ENCODE measurements at places on chromosomes 4 and X.

DNA sequence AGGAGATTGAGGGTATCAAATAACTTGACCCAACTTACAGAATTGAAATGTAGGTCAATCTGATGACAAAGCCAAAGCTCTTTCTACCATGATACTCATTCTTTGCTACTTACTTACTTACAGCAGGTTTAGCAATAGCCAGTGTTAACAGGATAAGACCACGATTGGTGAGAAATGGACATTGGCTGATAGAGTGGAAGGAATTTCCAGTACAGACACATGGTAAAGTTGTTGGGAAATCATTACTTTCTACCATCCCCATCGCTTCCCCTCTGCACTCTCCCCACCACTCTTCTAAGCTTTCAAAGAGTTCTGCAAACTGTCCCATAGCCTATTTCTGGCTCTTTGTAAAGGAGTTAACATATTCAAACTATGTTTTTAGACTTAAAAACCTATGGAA lies 119.7 kb downstream of the CHRNA9 start:
- no peak for DNase-seq

GRCh38 chrX:13341491-13342101 lies 21.7 kb upstream of the ATXN3L start:
- DNase-seq, result no peak

- no peak for DNase-seq
Measured at GRCh38 chr4:123361195-123361861, 35.3 kb upstream of the SPRY1 start.

DNA sequence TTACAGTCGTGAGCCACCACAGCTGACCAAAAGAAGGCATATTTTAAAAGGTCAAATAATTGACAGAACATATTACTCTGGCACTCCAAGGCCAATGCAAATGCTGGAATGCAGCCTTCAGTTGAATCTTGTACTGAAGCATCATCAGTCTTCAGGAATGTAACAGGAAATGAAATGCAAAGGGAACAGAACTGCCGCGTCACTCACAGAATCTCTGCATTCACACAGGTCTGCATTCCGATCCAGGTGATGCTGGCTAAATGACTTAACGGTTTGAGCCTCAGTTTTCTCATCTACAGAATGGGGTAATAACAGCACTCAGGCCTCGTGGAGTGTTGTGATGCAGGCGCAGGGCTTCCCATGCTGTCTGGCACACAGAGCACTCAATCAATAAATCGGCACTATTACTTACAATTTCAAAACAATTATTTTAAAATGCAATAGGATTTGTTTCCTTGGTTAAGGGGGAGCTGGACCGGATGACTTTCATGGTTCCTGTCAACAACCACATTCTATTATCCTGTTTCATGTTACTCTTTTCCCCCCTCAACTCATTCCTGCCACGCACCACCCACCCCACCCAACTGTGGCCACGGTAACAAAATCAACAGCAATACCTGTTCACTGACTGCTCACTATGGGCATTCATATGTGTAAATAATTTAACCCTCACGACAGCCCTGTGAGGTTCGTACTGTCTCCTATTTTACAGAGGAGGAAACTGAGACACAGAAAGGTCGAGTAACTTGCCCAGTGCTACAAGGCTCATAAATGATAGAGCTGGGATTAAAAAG lies 32.4 kb downstream of the IGFBP7 start:
- no peak for DNase-seq

DNA sequence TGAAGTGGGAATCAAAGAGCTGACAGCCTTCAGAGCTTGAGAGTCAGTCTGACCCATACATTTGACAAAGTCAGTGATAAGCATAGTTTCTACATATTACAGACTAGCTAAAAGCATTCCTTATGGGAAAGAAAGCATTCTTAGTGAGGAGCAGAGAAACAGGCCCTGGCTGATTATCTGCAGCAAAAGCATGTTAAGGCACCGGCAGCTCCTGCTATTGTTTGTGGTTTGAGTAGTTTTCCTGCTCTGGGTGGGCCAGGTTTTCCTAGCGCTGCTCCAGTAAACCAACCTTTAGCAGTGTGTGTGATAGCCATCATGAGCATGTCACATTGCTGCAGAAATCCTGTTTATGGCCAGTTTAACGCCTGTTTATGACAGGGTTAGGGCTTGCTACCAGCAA lies 51.6 kb upstream of the WDR1 start:
- no peak for DNase-seq

DNA sequence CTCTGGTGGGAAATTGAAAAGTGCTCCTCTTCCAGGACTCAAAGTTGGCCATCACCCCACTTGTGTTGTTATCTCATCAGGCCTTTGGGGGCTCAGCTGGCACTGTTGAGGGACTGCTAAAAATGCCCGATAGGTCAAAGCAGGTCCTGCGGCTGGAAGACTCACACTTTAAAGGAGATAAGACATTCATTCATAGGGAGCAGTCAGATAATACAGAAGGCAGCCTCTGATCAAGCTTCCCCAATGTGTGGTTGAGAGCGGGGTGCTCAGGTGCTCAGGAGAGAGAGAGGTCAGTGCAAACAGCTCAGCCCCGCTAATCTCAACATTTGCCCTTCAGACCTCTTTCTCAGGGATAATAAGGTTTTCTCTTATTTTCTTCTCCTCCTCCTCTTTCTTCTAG lies 70.3 kb downstream of the TMEM154 start:
- DNase-seq, result no peak

DNA sequence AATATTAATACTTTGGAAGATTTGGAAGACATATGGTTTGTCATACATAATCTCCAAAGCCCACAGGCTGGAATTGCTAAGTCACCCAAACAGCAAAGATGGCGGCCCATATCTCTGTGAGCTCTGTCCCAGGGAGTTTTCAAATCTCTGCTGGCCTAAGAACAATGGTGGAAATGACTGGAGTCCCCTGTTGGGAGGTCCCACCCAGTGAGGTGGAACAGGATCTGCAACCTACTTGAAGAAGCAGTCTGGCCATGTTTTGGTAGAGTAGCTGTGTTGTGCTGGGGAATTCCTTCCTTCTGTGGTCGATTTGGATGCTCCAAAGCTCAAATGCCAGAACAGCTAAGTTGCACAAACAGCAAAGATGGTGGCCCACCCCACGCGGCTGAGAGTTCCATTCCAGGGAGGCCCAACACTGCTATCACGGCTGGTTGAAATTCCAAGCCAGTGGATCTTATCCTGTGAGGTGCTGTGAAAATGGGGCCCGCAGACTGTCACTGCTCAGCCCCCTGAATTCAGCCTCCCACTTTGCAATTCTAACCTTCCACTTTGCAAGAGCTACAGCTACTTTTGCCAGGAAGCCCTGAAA lies 3.2 kb upstream of the UGT2B7 start:
- DNase-seq, result no peak

GRCh38 chrX:97011540-97011939 lies 127.8 kb downstream of the RPA4 start:
- no peak for DNase-seq

GRCh38 chrX:44978976-44979375 lies 106.0 kb downstream of the KDM6A start:
- DNase-seq, result no peak

GRCh38 chr4:73607375-73608033 lies 12.7 kb downstream of the RASSF6 start:
- DNase-seq, result no peak

- no peak for DNase-seq
Measured at GRCh38 chr4:112076919-112077608, 68.2 kb upstream of the FAM241A start.

DNA sequence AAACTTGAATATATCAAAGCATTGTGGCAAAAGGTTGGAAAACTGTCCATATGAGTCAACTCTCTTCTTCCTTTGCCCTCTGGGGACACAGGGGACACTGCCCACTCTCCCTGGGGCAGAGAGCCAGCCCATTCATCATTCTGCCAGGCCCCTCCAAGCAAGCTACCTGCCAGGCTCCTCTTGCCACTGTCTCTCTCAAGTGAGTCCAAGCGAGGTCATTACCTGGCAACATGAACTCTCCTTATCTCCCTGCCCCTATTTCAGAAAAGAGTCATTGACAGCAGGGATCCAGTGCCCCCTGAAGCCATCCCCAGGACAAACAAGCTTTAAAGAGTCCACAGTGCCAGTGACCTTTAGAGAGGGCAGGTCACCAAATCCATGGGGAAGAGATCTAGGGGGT lies 312.7 kb upstream of the PPARGC1A start:
- DNase-seq, result no peak

- no peak for DNase-seq
Measured at GRCh38 chr4:111930659-111931058, 214.6 kb upstream of the FAM241A start.

DNA sequence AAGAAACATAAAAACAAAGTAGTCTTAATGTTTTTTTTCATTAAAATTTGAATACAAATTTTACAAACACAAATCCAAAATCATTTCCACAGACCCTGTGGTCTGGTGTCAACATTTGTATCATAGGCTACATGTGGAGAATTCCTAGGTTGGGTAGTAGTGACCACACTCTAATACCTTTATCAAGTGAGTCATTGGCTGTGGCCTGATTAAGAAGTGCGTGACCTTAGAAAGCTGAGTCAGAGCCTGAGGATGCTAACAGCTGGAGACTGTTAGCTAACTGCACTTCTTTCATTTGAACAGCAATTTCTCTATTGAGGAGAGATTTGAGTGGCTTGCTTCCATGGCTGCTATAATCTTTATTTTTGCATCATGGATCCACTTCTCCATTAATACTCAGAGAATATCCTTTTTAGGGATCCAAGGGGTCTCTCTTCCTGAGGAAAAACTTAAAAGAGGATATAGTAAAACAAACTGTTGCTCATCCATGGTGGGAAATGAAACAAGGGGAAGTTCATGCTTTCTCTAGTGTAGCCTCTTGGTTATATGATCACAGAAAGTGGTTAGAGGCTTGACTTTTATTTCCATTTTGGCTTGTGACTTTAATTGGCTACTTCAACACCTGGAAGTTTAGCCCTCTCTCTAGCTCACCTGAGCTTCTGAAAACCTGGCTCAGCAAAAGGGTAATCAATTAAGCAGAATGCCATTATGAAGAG lies 335.8 kb downstream of the PABPC4L start:
- no peak for DNase-seq

DNA sequence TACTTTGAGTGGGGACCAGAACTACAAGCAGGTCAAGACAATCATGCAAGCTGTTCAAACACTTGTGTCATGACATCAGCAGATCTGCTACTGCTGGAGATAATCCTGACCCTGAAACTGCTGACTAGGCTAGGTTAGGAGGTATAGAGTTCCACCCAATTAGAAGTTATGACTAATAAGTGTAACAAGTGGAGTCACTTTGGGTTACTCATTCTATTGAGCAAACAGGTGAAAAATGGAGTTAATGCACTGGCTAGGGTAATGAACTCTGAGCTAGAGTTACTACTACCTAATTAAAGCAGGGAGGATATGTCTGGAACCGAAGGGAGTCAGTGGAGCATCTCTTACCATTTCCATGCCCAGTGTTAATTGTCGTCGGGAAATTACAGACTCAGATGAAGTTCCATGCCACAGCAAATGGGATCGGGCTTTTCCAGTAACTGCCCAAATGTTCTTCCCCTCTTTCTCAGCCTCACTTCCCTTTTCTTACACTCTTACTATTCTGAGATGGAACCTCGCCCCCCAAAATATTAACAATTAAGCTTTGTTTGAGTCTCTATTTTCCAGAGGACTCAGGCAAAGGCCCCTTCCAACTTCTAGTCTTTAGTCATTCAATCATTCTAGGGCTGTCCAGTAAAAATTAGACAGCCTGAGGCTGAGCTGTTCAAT lies 19.8 kb upstream of the MANBA start:
- no peak for DNase-seq

DNA sequence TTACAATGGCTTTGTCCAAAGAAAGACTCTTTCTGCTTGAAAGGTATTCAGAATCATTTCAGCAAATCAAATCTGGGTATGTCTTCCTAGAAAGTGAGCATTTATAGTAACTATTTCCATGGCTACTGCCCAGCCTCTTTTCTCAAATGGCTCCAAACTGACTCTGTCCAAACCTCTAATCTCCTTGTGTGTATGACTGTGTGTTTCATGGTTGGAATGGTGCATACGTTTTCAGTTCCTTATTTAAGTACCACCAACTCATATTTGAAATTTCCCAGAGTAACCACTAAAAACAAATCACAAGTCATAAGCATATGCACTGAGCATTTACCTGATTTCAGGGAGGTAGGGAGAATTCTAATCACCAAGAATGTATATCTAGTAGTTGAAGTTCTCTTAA lies 106.0 kb downstream of the TMEM144 start:
- DNase-seq, result no peak

GRCh38 chr4:162056990-162057389 lies 106.8 kb downstream of the FSTL5 start:
- DNase-seq, result no peak

GRCh38 chr4:85607624-85608023 lies 132.7 kb downstream of the ARHGAP24 start:
- no peak for DNase-seq

- DNase-seq, result no peak
Measured at GRCh38 chrX:100973411-100973810, 3.9 kb downstream of the ARL13A start.

GRCh38 chr4:161704653-161705052 lies 459.1 kb downstream of the FSTL5 start:
- no peak for DNase-seq

DNA sequence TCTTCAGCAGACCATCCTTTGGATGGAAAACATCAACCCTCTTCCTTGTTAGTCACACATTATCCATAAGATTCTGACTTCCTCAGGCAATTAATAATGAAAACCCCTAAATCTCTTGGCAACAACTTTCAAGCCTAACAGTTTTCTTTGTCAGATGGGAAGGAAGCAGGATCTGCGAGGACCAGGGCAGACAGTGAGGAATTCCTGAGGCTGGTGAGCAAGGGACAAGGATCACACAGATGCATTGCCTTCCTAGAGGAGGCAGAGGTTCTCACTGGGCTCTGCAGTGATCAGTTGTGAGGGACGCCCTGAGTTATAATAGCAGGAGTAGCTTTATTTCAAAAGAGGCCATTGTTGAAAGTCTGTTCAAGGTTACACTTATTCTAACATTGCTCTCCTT lies 195.4 kb downstream of the SLIT2 start:
- DNase-seq, result no peak
